ENCODE measurements at places on chromosomes 11 and 22.

DNA sequence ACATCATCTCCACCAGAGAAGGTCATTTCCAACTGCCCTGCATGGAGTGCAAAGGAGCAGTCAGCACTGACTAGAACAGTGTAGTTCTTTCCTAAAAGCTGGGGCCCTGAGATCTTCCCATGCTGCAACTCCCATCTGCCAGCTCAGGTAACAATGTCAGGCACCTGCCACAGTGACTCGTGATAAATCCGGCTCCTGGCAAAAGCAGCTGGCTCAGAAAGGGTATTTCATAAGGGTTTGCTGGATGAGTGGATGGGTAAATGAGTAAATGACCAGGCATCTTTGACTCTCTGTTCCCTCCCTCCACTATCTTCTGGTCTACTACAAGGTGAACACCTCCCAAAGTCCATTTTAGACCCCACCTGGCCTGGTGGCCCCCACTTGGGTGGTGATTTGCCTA, 403.6 kb downstream of the NXPE2 start:
- H3K4me3 ChIP-seq: no peak overlapping the region
- no peak overlapping the region for H3K27ac ChIP-seq
- DNase-seq: no peak
- no peaks in the 10 kb centered on the region for H3K36me3 ChIP-seq
- peaks cover 34% of the 10 kb centered on the region for H3K27me3 ChIP-seq

DNA sequence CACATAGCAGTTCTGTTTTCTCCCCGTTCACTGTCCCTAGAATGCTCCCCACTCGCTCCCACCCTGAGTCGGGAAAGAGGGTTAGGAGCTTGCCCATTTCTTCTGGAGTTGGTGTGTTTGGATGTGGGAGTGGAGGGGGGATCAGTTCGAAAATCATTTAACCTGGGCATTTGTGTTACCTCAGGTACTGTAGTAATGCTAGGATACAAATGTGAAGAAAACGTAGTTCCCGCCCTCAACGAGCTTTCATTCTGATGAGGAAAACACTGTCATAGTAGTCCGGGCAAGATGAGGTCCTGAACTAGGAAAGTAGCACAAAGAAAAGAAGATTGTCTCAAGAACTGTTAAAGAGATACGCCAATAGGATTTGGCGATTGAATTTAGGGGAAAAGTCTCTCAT, 539 bp downstream of the SDHD start:
- peak overlapping the region; percentile 87 for H3K27ac ChIP-seq
- no peaks in the 10 kb centered on the region for H3K4me1 ChIP-seq
- no peak for DNase-seq

- H3K27me3 ChIP-seq: no peaks in the 10 kb centered on the region
- H3K4me1 ChIP-seq: peaks cover 16% of the 10 kb centered on the region
- H3K4me3 ChIP-seq: no peak overlapping the region
Measured at GRCh38 chr11:126281666-126282175, 1.2 kb upstream of the TIRAP start.

DNA sequence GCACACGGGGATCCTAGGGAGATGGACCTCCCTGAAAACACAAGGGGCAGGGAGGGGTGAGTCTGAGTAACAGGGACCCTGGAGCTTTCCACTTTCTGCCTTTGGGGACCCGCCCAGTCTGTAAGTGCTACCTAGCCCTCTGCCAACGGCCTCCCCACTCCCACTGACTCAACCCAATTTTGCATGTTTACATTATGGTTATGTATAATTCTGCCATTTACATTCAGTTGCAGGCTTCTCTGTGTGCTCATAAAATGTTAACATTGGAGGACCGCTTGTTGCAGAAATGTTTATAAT, 105.8 kb downstream of the DSCAML1 start:
- no peak for DNase-seq
- H3K36me3 ChIP-seq: no peaks in the 10 kb centered on the region
- H3K4me1 ChIP-seq: peaks cover 1% of the 10 kb centered on the region
- H3K27me3 ChIP-seq: peaks cover 2% of the 10 kb centered on the region

DNA sequence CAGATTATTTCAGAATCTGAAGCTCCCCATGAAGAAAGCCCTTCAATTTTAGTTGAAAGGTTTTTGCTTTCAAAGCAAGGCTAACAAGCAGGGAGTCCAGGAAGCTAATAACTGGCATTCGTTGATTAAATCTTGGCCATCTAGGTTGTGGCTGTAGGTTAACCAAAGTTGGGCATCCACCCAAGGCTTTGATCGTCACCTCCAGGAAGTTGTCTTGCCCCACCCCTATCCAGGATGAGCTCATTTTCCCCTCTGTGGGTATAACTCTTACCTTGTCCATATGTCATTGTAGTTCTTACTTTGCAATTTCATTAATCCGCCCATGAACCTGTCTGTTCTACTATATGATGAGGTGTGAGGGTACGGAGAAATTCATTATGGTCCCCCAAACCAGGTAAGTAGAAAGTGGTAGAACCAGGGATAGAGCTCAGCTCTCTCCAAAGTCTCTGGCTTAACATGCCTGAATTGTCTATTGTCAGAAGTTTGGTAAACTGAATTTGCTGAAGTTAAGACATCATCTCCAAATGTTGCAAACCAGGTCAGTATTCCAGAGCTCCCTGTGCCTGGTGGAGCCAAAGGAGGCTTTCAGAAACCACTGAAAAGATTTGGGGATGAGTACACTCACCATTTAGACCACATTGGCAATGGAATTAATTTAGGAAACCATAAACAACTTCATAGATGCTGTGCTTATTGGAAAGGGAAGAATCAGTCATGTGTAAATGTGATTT, 97.1 kb downstream of the CD44 start:
- DNase-seq: no peak
- H3K36me3 ChIP-seq: no peaks in the 10 kb centered on the region

GRCh38 chr22:19176175-19176643, 2.3 kb downstream of the SLC25A1 start:
- DNase-seq: no peak
- no peak overlapping the region for H3K27ac ChIP-seq
- H3K4me3 ChIP-seq: no peak overlapping the region
- H3K4me1 ChIP-seq: peaks cover 20% of the 10 kb centered on the region
- H3K27me3 ChIP-seq: no peaks in the 10 kb centered on the region
- H3K36me3 ChIP-seq: peaks cover 3% of the 10 kb centered on the region

- H3K27me3 ChIP-seq: no peaks in the 10 kb centered on the region
- H3K4me1 ChIP-seq: peaks cover 36% of the 10 kb centered on the region
- peaks cover 54% of the 10 kb centered on the region for H3K36me3 ChIP-seq
- H3K4me3 ChIP-seq: no peak overlapping the region
- H3K27ac ChIP-seq: peak overlapping the region; percentile 95
Measured at GRCh38 chr11:65651589-65652510, 10.9 kb downstream of the RELA start.

GRCh38 chr22:28670161-28670560, 9.5 kb downstream of the TTC28 start:
- no peaks in the 10 kb centered on the region for H3K4me1 ChIP-seq
- no peak overlapping the region for H3K27ac ChIP-seq
- no peaks in the 10 kb centered on the region for H3K27me3 ChIP-seq
- H3K4me3 ChIP-seq: no peak overlapping the region
- no peaks in the 10 kb centered on the region for H3K36me3 ChIP-seq

All from lung (tissue), 17 donors.